ENCODE measurements at places on chromosomes 4 and X.

- no peak for DNase-seq
Measured at GRCh38 chrX:13761606-13762414, 27.3 kb downstream of the OFD1 start.

DNA sequence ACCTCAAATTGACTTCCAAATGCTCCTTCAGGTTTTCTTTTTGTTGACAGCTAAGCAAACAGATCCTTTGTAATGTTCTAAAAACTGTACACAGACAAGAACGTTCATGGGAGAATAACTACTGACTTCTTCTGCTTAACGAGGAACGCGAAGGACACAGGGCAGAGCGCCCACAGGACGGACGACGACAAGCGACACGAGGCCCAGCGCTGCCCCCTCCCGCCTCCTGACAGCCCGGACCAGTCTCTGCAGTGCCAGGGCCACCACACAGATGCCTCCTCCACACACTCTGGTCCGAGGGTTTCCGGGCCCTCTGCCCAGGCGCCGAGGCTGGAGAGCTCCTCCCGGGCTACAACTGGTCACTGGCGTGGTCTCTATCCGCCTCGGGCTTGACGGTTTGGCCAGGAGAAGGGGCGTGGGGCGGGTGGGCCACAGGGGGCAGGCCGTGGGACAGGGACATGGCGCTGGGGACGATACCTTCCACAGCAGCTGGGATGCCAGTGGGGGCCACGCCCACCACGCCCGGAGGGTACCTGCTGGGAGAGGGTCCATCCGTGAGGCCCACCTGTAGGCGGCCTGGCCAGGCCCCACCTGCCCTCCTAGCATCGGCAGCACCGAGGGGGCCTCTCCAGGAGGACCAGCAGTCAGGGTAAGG, 36.9 kb downstream of the CTBP1 start:
- no peak for DNase-seq

- peak; percentile 94 for DNase-seq
Measured at GRCh38 chr4:1752284-1753041, 31.1 kb downstream of the TACC3 start.

DNA sequence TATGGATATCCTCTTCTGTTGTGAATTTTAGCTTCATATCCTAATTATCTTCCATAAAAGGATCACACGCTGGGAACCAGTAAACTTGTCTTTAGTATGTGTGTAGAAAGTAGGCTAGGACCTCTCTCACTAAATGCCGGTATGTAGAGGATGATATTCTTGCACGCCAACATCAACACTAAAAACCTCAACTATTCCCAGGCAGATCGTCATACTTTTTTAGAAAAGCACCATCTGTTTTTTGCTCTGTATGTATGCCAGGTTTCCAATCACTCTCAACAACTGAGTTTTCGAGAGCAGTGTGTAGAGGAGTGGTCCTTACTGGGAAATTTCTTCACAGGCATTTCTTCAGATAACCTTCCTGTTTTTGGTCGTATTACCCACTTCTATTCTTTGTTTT, 283.6 kb downstream of the GALNTL6 start:
- no peak for DNase-seq

DNA sequence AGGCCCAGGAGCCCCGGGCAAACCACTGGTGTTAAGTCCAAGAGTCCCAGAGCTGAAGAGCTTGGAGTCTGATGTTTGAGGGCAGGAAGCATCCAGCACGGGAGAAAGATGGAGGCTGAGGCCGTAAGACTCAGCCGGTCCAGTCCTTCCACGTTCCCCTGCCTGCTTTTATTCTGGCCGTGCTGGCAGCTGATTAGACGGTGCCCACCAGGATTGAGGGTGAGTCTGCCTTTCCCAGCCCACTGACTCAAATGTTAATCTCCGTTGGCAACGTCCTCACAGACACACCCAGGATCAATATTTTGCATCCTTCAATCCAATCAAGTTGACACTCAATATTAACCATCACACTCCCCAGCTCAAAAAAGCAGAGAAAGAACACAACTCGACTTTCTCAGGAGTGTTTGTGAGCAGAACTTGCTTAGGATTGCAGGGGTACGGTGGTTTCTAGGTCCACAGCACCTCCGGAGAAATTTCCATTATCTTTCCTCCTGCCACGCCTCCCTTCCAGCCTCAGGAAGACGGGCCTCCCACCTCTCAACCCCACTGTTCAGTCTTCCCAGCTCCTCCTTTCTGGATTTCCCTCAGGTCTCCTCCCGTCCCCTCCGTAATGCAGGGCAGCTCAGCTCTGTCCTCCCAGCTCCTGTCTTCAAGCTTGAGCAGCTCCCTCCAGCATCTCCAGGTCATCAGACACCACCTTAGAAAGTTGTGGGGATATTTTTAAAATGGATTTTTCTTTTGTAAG, 13.3 kb upstream of the TMEM271 start:
- no peak for DNase-seq

- DNase-seq: no peak
Measured at GRCh38 chr4:159101988-159102621, 774 bp upstream of the RAPGEF2 start.

DNA sequence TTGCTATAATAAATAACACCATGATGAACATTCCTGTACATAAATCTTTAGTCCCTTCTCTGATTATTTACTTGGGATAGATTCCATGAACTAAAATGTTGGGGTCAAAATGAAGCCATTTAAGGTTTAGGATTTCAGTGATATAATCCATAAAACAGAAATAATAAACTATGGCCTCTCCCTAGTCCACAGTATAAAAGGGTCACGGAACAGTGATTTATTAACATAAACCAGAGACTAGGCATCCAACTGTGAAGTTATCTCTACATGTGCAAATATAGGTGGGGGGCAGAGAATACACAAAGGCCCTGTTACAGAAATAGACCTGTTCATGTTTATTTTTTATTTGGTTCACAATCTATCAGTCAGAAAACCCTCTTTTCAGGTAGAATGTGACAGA, 499.1 kb upstream of the SLIT2 start:
- DNase-seq: no peak

- peak; percentile 16 for DNase-seq
Measured at GRCh38 chrX:9622128-9622527, 143.5 kb downstream of the GPR143 start.

DNA sequence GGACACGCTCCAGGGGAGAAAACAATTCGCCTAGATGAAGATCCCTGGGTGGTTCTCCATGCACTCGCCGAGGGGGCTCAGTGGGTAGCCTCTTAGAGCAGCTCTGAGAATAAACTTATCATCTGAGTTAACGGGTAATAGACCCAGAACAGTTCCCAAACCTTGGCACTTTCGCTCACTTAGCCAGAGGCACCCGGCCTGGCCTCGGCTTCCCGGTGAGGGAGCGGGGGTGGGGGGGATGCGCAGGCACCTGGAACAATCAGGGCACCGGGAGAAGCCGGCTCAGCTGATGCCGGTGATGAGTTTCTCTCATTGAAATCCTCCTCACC, 405 bp upstream of the ZAR1 start:
- no peak for DNase-seq

- no peak for DNase-seq
Measured at GRCh38 chr4:38210396-38211114, 250.4 kb downstream of the PTTG2 start.

DNA sequence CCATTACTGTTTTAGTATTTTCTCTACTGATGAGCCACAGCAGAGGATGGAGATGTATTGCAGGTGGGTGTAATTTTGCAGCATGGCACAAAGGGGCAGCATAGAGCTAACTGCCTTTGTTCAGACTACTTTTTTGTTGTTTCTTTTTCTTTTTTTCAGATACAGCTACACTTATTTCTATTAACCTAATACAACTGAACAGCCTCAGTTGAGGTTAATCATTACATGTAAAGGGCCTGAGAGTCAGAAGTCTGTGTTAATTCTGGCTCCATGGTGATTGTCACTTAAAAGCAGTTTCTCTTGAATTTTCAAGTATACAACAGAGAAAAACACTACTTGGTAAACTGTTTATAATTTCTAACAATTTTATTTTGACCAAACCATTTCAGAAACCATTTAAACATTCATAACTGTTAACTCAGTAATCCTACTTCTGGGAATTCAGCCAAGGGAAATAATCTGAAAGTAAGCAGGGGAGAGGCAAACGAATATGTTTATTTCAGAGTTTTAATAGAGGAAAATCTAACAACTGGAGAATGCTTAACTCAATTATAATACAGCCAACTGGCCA, 13.9 kb upstream of the PPEF2 start:
- DNase-seq: peak; percentile 43

DNA sequence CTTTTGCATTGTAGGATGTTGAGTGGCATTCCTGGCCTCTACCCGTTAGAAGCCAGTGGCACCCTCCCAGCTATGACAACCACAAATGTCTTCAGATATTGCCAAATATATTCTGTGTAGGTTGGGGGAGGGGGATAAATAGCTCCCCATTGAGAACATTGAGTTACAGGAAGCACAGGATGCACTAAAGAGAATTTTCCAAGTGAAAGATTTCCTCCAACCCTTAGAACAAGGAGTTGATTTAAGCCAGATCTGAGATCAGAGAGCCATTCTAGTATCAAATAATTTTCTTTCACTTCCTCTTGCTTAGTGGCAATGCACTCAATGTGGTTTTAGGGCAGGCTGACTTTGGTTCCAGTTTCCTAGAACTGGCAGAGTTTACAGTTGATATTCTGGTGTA, 436.6 kb downstream of the C4orf33 start:
- DNase-seq: no peak

- DNase-seq: no peak
Measured at GRCh38 chrX:124328765-124329164, 3.7 kb upstream of the TEX13D start.

GRCh38 chr4:140014284-140014683, 139.7 kb downstream of the MAML3 start:
- DNase-seq: no peak

GRCh38 chrX:70613295-70613694, 168.7 kb downstream of the DLG3 start:
- DNase-seq: no peak

DNA sequence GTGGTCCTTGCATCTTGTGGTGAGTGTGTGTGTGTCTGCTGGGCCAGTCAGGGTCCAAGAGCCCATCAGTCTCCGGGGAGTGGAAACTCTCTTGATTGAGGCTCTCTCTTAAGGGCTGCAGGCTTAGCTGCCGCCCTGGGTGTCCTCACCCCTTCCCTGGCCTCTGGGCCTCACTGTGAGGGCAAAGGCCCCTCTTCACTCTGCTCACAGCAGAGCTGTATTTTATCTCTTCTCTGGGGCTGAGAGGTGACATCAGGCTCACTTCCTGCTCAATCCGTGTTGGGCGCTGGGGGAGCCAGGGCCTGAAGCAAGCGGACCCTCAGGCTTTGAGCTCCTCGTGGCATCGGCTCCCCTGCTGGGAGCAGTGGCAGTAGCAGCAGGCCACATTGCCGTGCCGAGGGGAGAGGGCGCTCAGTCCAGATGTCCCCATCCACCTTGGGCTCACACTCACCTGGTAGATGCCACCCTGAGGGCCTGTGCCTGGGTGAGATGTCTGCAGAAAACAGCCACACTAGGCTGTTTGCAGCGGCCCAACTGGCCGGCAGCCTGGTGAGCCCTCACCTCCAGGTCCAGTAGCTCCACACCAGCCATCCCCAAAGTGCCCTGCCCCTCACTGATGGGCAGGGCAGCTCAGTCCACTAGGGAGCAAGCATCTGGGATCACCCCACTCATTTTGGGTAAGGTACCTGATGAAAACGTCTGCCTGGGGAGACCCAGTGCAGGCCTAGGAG, 24.7 kb upstream of the PRPS1 start:
- DNase-seq: no peak

DNA sequence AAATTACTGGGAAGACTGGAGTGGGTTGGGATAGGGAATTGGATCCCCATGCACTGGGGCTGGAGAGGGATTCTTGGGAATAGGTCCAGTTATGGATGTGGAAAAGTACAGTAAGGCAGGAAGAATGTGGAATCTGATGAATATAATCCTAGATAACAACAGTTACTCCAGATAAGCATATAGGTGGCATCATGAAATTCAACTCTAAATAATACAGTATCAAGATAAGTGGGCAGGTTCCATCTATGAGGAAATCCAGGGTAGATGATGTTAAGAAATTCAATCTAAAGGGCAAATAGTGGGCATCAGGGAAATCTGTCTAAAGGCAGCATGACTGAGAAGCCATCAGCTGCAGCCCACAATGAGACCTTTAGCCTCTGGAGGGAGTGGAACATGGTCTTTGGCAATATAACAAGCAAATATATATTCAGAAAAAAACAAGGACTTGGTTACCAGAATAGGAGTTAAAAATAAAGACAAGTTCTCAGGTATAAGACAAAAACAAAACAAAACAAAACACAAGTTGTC, 1.2 kb downstream of the DTHD1 start:
- DNase-seq: no peak

- peak; percentile 22 for DNase-seq
Measured at GRCh38 chr4:183987987-183988392, 82.9 kb downstream of the STOX2 start.

DNA sequence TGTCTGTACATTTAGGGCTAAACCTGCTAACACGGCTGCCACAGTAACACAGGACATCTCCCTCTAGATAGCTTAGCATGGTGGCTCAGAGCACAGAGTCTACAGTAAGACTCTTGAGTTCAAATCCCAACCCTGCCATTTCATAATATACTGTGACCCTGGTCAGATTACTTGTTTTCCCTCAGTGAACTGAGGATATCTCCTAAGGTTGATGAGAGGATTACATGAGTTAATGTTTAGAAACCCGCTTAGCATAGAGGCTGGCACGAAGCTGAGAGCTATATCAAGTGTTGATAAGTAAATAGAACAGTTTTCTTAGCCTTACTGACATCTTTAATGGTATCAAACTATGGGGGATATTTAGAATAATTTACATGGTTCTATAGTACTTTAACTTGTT, 37.2 kb downstream of the CASP3 start:
- no peak for DNase-seq

DNA sequence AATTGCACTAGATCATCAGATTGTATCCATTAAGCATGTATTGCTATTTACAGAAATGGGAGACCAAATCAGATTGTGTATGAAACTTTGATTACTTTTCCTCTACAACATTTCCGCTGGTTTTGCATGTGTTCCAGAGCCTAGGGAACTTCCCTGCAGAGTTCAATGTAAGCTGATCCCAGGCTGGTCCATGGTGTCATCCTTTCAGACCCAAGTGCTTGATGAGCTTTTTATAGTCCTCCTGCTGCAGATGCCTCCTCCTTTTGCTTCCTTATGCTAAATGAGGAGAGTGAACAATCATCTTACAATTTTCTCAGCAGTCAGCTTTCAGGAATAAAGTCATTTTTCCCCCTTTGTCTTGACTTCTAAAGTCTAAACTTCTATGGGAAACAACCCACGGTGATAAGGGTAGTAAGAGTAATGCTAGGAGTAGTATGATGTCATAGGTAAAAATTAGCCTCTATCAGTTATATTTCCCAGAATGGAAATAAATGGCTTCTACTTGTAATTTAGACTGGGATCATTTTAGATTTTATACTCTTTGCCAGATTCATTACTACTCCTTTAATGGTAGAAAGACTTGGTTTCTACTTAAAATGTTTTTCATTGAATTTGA, 55.1 kb upstream of the SLC4A4 start:
- no peak for DNase-seq

Measured in activated naive CD4-positive, alpha-beta T cell treated with anti-CD3 and anti-CD28 coated beads for 36 hours (primary cell).